ENCODE measurements at places on chromosomes 5 and 9.

GRCh38 chr9:85484235-85484634, 257.5 kb downstream of the AGTPBP1 start:
- DNase-seq, result no peak

- no peak for DNase-seq
These were observed 17.8 kb upstream of the CCNB1 start for GRCh38 chr5:69148981-69149675.

DNA sequence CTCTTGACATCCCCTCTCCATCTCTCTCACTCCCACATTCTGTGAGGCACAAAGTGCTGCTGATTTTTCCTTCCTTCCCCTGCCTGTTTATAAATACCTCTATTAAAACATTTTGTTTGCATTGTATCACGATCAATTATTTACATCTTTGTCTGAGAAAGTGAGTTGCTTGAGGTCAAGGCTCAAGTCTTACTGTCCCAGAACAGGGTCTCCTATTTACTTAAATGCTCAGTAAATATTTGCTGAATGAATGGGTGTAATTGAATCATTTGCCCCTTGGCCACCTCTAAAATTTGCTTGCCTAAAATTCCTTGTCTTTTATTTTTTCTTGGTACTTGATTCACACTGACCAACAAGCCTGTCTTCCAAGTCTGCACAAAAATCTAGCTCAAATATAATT, 103.5 kb downstream of the ZNF462 start:
- no peak for DNase-seq

DNA sequence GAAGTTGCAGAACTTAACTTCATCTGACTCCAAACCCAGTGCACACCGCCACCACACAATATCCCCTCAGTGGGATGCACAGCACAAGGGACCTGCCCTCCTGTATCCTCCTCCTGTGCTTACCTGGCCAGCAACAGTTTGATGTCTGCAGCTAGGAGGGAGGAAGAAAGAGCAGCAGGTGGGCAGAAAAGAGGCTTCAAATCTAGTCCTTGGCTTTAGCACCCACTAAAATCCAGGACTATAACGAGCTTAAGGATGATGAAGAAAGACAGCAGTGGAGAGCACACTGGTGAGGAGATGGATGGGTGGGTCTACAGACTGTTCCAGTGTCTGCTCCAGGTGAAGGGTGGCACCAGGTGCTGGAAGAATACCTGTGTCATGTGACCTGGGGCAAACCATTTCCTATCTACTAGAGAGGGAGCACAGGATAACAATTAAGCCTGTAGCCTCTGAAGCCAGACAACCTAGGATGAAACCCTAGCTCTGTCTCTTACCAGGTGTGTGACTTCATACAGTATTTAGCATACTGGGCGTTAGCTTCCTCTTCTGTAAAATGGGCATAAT, 100.0 kb downstream of the SH3TC2 start:
- no peak for DNase-seq

- no peak for DNase-seq
These were observed 15.4 kb downstream of the HACD4 start for GRCh38 chr9:21015995-21016394.

Measured in RKO (cell line).